Stimulated activated CD4-positive, alpha-beta T cell treated with anti-CD3 and anti-CD28 coated beads, Interleukin-4, amount 100 ng/mL, for 48 hours (primary cell): ENCODE measurements at places on chromosomes 5 and 9.

- no peak for DNase-seq
These were observed 76.8 kb downstream of the MRPL36 start for GRCh38 chr5:1722877-1723276.

GRCh38 chr9:125227761-125228160, 13.4 kb downstream of the HSPA5 start:
- DNase-seq, result no peak

GRCh38 chr9:134066913-134067851, 644 bp downstream of the BRD3 start:
- DNase-seq, result no peak

DNA sequence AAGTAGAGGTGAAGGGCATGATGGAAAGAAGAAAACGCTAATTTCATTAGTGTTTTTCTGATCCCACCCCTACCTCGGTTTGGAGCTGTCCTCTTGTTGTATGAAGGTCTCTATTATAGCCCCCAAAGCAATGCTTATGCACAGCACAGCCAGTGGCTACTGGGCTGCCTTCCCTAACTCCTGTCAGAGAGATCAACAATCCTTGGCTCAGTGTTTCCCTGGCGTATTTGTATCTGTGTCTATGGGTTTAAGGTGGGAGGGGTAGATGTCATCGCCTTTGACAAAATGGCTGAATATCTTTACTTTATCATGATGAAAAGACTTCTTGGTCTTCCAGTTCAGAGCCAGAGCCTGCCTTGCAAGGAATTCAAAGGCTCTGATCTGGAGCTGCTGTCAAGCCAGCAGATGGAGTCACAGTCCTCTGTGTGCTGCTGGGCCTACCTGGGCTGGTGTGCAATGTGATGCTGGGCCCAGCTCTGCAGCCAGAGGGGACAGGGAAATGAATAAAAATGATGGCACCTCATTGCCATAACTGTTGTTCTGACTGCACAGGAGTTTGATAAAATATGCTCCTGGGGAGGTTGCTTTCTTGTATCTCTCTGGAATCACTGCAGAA, 20.1 kb upstream of the HSPA9 start:
- DNase-seq, result no peak

DNA sequence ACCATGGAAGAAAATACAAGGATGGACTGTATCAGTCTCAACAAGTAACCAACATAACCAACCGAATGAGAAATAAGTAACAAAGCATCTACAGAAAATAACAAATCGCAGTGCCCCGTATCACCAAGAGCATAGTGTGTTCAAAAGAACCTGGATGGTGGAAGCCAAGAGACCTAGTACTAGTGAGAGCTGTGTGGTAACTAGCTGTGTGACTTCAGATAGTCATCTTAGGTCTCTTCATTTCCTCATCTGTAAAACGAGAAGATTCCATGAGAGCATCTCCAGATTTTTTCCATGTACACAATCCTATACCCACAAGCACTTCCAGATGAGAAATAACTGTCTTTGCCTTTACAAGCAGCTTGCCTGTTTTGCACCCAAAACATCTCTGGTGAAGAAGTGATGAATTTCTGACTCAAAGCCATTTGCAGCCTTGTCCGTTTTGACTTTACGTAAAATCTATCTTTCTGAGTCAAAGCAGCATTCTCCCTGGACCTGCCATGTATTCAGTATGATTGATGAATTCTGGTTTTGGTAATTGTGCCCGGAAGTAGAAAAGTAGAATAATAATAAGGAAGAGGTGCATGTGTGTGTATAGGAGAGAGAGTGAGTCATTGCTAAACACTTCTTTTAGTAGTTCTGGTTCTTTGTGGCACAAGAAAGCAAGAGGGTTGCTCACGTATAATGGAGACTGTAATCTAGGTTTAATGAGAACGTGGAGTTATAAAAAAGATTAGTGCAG, 41.0 kb downstream of the AOPEP start:
- no peak for DNase-seq

DNA sequence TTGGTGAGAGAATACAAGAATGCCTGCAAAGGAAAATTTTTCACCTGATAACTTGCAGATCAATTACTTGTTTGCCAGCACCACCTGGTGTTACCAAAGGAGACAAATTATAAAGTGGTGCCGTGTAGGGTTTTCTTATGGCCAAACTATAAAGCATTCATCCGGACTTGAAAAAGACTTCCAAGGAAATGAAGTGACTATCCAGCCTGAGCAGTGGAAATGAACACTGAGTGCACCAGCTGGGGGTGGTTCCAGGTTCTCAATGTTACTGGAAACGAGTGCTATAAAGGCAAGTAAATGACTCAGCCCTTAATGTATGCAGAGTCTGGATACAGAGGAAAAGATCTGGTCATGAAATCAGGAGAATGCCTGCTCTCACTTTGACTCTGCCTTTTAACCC, 113.1 kb downstream of the DNAH5 start:
- DNase-seq, result no peak
